ENCODE measurements at places on chromosomes 6 and 20.

DNA sequence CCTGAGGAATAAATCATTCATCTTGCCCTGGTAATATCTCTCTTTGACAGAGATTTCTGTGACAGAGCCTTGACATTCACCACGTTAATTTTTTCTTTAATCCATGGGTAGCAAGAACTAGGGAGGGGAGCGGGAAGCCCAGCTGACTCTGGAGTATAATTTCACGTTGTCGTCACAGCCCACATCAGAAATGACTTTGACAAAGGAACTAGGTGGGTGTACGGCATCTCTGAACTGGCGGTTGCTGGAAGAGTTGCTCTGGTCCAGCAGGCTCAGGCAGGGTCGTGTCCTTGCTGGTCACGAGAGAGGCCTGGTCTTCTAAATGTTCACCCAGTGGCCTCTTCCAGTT is 397.1 kb upstream of the CNR1 start:
- DNase-seq: no peak

- no peak for DNase-seq
These were observed 107.7 kb upstream of the FOXC1 start for GRCh38 chr6:1502041-1502440.

DNA sequence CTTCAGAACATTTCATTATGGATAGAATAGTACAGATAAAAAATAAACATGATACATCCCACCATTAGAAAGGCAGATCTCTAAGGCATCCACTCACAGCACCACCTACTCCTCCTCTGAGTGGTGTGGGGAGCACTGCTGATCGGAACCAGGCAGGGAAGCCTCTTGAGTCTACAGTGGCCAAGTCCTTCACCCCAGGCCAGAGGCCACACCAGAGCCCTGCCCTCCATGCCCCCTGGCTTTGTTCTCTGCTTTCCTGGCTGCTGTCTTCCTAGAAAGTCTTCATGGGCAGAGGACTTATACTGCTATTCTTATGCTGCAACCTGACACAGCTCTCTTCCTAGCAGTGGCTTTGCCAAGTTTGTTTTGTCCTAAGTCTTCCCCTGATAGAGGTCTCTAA is 201.8 kb upstream of the THBS2 start:
- DNase-seq: no peak

- DNase-seq: peak; percentile 80
These were observed 43.6 kb downstream of the C6orf15 start for GRCh38 chr6:31068669-31069340.

- peak; percentile 28 for DNase-seq
These were observed 973 bp downstream of the TRIM38 start for GRCh38 chr6:25963426-25964123.

- no peak for DNase-seq
These were observed 6.3 kb downstream of the OSER1 start for GRCh38 chr20:44204156-44204831.

- no peak for DNase-seq
These were observed 13.6 kb upstream of the ZBTB9 start for GRCh38 chr6:33440649-33441309.

DNA sequence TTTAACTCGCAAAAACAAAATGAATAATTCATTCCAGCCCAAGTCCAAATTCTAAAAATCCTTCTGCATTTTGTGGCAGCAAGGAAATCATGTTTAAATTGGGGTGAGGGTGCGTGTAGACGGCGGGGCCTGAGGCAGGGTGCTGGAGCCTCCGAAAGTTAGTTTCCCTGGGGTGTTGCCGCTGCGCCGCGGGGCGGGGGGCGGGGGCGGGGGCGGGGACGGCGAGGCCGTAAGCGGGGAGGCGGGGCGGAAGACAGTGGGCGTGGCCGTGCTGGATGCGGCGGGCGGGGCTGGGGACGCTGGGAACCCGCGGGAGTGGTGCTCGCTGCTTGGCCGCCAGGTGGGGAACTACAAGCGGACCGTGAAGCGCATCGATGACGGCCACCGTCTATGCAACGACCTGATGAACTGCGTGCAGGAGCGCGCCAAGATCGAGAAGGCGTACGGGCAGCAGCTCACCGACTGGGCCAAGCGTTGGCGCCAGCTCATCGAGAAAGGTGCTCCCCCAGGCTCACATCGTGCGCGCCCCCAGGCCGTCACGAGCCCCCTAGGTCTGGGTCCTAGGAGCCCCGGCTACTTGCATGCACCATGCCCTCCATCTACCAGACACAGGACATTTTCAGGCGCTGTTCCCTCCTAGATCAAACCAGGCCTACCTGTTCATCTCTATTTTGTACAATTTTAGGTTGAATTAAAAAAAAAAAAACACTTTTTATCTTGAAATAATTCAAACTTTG is 29.0 kb downstream of the SPDEF start:
- peak; percentile 88 for DNase-seq

DNA sequence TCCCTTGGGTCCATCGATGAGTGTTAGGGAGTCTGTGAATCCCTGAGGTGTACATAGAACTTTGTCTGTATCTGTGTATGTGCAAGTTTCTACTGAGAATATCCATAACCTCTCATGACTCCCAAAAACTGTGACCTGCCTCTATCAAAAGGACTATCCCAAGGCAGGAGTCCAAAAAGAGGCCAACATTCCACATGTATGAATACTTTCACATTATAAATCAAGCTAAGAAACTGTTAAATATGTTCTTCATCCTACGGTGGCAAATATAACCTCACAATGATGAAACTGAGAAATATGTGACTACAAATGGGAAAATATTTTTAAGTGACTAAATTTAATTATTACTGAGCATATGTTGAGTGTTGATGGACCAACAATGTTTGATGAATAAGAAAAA is 16.1 kb upstream of the STX11 start:
- DNase-seq: no peak

DNA sequence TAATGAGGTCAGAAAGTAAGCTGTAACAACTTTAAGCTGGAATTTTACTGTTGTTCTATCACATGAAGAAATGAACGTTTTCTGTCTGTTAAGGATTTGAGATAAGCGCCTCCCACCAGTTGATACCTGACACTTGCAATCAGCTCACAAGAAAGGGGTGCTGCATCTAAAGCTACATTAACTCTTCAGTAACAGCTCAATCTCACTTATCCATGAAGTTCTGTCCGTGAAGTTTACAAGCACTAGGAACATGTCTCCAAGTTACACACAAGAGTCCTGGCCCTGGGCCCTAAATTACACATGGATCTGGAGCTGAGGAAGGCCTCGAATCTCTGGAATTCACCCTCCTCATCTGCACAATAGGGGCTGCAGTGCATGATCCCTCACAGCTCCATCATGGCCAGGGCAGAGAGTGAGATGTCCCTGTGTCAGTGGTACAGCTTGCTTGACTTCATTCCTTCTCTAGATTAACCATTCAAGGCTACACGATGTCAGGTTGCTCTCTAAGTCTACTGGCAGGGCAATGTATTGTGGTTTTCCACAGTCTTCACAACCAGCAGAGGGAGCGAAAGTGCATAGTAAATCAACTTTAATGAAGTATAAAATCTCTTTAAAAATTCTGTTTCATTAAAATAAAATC is 182.4 kb upstream of the MCHR2 start:
- DNase-seq: no peak

- DNase-seq: peak; percentile 95
These were observed 768.4 kb downstream of the TFAP2A start for GRCh38 chr6:9646342-9647070.

DNA sequence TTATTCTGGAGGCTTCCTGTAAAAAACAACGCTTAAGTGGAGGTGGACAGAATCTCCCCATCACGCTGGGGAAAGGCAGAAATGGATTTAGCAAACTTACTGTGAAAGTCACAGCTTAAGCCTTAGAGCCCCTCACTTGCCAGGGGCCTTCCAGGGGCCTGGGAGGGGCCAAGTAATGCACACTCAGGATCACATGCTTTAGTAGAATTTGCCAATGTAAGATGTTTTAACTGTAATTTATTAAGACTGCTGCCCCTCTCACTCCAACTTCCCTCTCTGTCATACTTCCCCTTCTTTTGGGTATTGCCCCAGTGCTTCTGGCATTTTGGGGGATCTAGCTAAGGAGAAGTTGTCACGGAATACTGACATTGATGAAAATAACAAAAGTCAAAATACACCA is 12.6 kb upstream of the ADA start:
- DNase-seq: peak; percentile 83

- no peak for DNase-seq
These were observed 21.3 kb upstream of the CST3 start for GRCh38 chr20:23658989-23659609.

DNA sequence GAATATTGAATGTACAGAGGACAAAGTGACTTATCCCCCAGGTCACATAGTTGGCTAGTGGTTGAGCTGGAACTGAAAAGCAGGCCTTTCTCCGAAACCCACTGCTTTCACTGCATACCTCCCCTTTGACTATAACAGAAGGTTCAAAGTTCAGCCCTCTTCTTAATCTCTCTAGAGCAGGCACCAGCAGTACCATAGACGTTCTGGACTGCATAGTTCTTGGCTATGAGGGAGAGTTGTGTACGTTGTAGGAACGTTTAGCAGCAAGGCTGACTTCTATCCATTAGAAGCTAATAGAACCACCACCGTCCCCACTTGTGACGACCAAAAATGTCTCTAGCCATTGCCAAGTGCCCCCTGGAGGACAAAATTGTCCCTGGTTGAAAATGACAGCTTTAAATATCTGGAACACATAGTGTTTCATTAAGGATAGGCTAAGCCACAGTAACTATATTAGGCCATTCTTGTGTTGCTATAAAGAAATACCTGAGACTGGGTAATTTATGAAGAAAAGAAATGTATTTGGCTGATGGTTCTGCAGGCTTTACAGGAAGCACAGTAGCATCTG is 123.8 kb upstream of the MTHFD1L start:
- no peak for DNase-seq

DNA sequence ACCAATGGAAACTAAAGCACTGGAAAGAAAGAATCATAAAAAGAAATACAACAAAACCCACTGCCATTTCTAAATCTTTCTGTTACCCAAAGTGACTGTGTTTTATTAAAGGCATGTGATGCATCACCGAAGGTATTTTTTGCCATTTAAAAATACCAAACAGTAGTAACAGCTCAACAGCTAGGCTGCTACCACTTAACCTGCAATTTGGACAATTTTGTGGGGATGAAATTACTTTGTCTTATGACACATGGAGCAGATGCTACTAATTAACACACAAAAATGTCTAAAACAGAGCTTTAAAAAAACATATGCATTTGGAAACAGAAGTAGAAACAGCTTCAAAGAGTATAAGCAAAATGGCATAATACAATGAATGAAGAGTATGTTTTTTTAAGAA is 97.4 kb downstream of the ATXN1 start:
- no peak for DNase-seq

GRCh38 chr20:5686384-5687105 is 63.7 kb upstream of the SHLD1 start:
- DNase-seq: no peak

GRCh38 chr6:99589290-99589672 is 17.4 kb upstream of the PRDM13 start:
- DNase-seq: no peak

GRCh38 chr20:60759651-60760050 is 492.4 kb upstream of the CDH4 start:
- no peak for DNase-seq

- peak; percentile 76 for DNase-seq
These were observed 12.1 kb downstream of the TFAP2A start for GRCh38 chr6:10402648-10403311.

GRCh38 chr6:149890629-149891045 is 7.3 kb downstream of the RAET1E start:
- DNase-seq: no peak

- no peak for DNase-seq
These were observed 184.2 kb upstream of the SPTLC3 start for GRCh38 chr20:12824328-12825225.

- DNase-seq: no peak
These were observed 18.3 kb downstream of the ARHGAP18 start for GRCh38 chr6:129691709-129692108.

DNA sequence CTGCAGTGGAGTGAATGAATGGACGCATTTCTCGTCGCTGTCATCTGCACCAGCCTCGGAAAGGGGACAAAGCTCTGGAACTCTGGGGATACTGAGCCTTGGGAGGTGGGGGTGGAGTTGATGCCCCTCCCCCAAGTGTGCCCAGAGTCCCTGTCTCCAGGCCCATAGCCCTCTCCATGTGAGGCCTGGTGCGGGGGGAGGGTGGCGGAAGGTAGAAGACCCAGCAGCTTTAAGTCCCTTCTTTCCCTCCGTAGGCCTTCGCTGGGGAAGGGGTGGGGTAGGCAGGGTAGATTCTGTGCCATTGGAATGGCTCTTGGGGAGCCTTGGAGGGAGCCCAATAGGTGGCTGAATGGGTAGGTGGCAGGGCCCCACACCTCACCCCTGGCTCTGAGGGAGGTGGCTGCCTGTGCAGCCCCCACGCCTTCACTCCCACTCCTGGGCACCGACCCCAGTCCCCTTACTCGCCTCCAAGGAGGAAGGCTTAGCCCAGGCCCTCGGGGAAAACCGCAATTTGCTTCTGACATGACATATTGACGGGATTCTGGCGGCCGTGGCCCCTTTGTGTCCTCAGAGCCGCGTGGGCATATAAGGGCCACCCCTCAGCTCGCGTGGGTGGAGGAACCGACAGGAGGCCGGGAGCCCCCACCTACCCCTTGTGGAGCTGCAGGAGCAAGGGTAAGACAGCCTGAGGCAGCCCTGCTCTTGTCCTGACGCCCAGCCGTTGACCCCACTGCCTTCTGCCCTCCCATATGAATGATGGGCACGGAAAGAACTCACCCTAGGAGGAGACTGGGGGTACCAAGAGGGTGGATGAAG is at the start of gene BPIFB3:
Gene BPIFB3 (plus strand): TSS at position 613 of the 816 bp plus-strand sequence. CDS start 1,533 bp downstream, outside the sequence.
- DNase-seq: no peak

DNA sequence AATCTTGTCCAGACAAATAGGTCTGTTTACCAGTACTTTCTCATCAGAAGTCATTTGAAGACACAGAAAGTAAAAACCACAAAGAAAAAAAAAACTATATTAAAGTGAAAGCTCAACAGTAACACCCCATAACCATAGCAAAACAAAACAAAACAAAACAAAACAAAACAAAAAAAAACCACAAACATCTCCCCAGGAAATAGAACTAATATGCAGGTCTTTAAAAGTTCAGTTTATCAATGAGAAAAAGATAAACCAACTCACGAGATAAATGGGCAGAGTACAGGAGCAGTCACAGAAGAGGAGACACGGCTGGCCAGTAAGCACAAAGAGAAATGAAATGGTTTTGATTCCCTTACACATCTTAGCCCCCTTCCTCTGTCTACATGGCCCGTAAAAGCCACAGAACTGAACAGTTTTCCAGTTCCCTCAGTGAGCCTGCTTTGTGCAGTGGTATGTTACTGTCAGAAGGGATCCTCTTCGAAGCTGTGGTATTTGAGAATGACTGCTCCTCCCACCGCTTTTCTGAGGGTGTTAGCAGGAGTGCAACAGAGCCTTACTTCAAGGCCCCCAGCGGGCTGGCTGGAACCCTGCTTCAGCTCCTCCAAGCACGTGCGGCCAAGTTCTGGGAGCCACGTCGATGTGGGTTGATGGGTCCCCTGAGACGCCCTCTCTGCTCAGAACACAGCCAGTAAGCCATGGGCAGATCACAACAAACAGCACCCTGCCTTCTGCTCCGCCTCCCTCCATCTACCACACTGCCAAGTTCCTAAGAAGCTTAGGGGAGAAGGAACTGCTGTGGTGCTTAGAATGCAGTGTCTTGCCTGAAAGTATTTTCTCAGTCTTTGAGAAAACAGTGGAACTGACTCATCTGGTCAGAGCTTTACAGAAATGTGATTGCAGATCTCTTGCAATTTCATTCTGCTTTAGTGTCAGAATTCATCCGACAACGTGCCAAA is 14.0 kb downstream of the UST start:
- DNase-seq: no peak
